ENCODE measurements at places on chromosomes 2 and 18.

DNA sequence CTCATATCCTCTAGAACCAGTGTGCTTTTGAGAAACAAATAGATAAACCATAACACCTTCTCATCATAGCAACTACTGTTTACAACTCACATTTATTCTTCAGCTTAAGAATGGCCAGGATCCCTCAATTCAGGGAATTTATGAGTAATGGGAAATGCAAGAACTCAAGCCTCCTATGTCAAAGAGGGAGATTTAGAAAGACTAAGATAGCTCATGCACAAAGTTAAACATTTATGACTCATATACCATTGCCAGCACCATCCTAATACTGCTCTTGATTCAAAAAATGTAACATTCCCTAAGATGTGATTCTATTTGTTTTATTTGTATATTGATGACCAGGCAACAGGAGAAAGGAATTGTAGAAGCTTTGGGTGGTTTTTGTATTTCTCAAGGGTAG lies 172.8 kb downstream of the CYP26B1 start:
- H3K27ac ChIP-seq = no peak overlapping the region
- no peaks in the 10 kb centered on the region for H3K36me3 ChIP-seq
- no peaks in the 10 kb centered on the region for H3K4me1 ChIP-seq
- H3K4me3 ChIP-seq = no peak overlapping the region

- no peaks in the 10 kb centered on the region for H3K36me3 ChIP-seq
- peaks cover 31% of the 10 kb centered on the region for H3K4me1 ChIP-seq
- peak overlapping the region; percentile 82 for H3K27ac ChIP-seq
- DNase-seq = no peak
- peak overlapping the region; percentile 16 for H3K4me3 ChIP-seq
- no peaks in the 10 kb centered on the region for H3K27me3 ChIP-seq
Measured at GRCh38 chr2:195320413-195320973, 336.5 kb upstream of the SLC39A10 start.

GRCh38 chr2:71749671-71750101 lies 296.3 kb downstream of the DYSF start:
- no peaks in the 10 kb centered on the region for H3K36me3 ChIP-seq
- no peak overlapping the region for H3K4me3 ChIP-seq
- DNase-seq = peak; percentile 67

- H3K4me1 ChIP-seq = no peaks in the 10 kb centered on the region
- H3K27me3 ChIP-seq = peaks cover 20% of the 10 kb centered on the region
- DNase-seq = peak; percentile 33
- H3K36me3 ChIP-seq = no peaks in the 10 kb centered on the region
- H3K4me3 ChIP-seq = no peak overlapping the region
- no peak overlapping the region for H3K27ac ChIP-seq
Measured at GRCh38 chr2:237604960-237605359, 14.4 kb upstream of the RAB17 start.

DNA sequence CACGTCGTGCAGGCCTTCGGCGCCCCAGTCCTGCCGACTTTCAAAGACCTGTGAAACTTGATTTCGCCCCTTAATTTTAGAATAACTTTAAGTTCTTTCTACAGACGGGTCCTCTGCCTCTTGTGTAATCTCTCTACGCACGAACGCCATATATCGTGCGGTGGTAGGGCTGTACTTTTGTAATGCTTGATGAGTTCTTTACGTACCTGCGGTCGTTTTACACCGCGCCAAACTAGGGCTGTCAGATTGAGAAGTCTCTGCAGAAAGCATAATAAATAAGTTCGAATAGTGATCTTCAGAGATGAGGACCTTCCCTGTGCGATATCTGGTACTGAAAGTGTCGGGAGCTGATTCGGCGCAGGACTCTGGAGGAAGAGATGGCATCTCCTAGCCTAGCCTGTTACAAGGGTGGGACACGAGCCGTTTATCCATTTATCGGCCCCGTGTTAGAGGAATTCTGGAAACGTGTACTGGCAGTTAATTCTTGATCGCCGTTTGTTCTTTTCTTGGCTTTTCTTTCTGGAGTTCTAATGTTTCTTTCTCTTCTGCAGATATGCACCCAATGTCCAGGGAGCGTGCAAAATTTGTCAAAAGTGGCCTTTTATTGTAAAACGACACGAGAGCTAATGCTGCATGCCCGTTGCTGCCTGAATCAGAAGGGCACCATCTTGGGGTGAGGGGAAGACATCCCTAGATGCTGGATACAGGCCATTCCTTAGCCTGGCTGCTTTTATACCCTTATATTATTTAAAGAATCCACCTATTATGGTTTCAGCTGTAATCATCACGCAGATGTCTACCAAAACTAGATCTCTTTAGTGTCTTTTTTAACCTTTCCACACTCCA lies 781 bp upstream of the SLC5A6 start:
- peaks cover 21% of the 10 kb centered on the region for H3K4me1 ChIP-seq
- DNase-seq = no peak
- H3K4me3 ChIP-seq = peak overlapping the region; percentile 86
- H3K36me3 ChIP-seq = peaks cover 41% of the 10 kb centered on the region

DNA sequence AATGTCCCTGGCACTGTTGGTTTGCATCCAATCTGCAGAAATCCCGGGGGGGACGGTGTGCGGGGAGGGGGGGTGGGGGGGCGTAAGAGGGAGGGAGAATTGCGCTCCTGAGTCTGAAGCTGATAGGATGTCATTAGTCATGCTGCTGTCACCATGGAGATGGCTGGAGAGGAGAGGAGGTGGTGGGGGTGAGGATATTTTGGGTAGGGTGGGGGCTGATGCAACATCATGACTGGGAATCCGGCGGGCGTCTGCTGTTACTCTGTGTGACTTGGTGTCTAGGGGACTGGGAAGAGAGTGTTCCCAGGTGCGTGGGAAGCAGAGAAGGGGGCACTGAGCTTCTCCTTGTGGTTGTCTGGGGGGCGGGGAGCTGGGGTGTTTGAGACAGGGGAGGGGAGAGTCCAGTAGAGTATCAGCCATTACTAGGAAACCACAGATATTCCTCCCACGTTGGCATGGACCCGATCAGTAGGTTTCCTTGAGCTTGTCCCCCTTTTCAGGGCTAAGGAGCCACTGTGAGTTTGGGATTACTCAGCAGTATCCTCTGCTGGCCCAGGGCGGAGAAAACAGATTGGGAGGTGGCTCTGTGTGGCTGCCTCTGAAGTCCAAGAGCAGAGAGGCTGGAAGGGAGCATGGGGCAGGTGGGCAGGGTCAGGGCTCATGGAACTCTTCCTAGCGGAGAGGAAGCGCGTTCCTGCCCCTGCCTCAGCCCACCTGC lies 18.9 kb downstream of the TET3 start:
- H3K27ac ChIP-seq = no peak overlapping the region
- peak overlapping the region; percentile 72 for H3K4me3 ChIP-seq
- H3K36me3 ChIP-seq = peaks cover 20% of the 10 kb centered on the region

- peak overlapping the region; percentile 94 for H3K27ac ChIP-seq
- DNase-seq = peak; percentile 73
- no peaks in the 10 kb centered on the region for H3K36me3 ChIP-seq
- peaks cover 34% of the 10 kb centered on the region for H3K4me1 ChIP-seq
Measured at GRCh38 chr18:60894254-60894945, 438.8 kb upstream of the CDH20 start.

DNA sequence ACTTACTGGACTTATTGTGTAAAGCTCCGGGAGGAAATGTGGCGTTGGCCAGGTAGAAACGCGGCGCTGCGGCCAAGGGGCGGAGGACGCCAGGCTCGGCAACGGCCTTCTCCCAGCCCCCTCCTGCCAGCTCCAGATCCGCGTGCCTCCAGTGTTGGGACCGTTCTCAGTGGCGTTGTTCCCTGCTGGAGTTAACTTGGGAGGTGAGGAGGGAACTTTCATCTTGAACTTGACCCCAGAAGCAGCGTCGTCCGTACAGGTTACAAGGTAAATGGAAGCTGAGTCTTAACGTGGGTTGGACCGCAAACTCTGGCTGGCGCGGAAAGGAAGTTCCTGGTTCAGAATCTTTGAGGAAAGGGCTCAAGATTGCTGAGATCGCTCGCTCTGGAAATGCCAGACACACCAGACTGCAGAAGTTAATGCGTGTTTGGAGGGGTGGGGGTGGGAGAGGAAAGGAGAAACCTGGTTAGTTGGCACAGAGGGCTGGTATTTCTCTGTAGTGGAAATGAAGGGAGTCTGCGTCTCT lies 1.3 kb downstream of the TANC1 start:
- peaks cover 41% of the 10 kb centered on the region for H3K4me1 ChIP-seq
- H3K27me3 ChIP-seq = no peaks in the 10 kb centered on the region
- peaks cover 9% of the 10 kb centered on the region for H3K36me3 ChIP-seq
- DNase-seq = peak; percentile 48
- H3K27ac ChIP-seq = peak overlapping the region; percentile 90
- H3K4me3 ChIP-seq = peak overlapping the region; percentile 90

DNA sequence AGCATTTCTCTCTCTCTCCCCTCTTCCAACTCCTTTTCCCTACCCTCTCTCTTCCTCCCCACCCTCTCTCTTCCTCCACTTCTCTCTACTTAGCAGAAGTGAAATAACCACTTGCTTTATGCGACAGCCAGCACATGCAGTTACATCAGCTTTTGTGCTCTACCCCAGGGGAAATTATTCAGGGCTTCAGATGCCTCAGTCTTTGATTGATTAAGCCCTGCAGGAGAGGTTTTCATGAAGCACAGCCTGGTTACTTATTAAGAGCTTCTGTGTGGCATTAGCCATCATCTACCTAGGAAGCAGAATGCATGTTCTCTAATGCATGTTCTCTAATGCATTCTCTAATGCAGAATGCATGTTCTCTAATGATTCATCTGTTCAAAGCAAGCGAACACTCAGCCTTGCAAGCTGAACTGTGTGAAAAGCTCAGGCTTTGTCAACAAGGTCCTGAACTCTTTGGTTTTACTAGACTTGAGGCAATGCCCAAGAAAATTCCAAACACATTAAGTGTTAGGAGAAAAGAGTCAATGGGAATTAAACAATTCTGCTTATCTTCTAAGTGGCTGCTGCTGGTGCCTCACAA lies 56.1 kb downstream of the LHCGR start:
- H3K4me3 ChIP-seq = no peak overlapping the region
- DNase-seq = no peak
- no peaks in the 10 kb centered on the region for H3K36me3 ChIP-seq
- no peaks in the 10 kb centered on the region for H3K4me1 ChIP-seq
- H3K27me3 ChIP-seq = no peaks in the 10 kb centered on the region

DNA sequence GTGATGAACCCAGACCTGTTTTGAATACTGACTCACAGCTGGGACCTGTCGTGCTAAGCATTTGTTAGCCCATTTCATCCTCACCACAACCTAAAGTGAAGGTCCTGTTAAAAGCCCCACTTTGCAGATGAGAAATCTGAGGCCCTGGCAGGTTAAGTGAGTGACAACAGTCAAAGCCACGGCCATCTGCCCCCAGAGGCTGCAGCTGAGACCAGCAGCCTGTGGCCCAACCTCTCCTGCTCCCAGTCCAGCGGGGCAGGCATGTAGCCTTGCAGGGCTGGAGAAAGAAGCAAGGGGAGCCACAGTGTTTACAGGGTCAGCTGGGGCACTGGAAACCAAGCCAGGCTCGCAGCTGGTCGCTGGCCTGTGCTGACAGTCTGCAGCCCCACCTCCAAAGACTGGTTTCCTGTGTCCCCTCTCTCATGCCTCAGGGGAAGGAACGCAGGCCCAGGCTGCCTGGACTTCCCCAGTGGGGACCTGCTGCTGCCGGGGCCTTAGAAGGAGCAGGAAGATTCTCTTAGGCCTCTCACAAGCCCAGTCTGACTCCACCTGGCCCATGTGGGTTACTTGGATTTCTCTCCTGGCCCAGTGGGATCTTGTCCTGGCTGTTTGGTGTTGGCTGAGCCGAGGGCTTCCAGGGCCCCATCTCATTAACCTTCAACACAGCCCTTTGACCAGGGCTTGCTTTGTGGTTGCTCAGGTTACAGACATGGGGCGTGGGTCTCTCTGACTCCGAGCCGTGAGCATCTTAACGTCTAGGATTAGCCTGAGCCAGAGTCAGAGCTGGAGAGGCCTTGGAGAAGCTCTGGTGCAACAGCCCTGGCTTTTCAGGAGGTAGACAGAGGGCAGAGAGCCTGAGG lies 1.7 kb downstream of the INPP5D start:
- H3K4me1 ChIP-seq = peaks cover 2% of the 10 kb centered on the region
- no peaks in the 10 kb centered on the region for H3K27me3 ChIP-seq
- no peak for DNase-seq
- no peak overlapping the region for H3K27ac ChIP-seq

DNA sequence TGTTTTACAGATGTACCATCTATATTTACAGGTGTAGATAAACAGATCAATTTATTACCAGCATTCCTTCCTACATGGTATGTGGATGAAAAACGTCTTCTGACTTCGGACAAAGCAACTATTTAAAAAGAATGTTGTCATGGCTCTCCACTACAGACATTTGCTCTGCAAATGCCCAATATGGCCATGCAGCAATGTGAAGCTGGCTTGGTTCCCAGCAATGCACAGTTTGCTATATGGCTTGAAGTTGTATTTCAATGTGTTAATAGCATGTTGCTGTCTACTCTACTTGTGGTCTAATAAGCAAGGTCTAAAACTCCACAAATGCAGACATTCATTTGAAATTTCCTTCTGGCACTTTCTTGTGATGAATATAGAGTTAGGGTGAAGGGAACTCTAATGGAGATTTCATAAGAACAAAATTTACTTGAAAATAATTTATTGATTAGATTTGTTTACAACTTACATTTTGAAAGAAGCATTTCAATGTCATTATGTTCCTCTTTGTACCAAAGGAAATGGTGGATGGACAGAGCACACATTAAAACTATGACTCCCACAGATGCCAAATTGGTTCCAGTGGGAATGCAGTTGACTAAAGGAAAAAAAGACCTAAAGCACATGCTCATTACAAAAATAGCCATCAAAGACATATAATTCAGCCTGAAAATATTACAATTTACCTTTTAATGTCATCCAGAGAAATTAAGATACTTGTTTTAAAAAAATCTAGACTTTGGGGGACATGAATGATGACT lies 234.0 kb downstream of the DYM start:
- no peaks in the 10 kb centered on the region for H3K36me3 ChIP-seq
- no peak overlapping the region for H3K4me3 ChIP-seq
- H3K27ac ChIP-seq = no peak overlapping the region
- peaks cover 22% of the 10 kb centered on the region for H3K4me1 ChIP-seq
- H3K27me3 ChIP-seq = no peaks in the 10 kb centered on the region

DNA sequence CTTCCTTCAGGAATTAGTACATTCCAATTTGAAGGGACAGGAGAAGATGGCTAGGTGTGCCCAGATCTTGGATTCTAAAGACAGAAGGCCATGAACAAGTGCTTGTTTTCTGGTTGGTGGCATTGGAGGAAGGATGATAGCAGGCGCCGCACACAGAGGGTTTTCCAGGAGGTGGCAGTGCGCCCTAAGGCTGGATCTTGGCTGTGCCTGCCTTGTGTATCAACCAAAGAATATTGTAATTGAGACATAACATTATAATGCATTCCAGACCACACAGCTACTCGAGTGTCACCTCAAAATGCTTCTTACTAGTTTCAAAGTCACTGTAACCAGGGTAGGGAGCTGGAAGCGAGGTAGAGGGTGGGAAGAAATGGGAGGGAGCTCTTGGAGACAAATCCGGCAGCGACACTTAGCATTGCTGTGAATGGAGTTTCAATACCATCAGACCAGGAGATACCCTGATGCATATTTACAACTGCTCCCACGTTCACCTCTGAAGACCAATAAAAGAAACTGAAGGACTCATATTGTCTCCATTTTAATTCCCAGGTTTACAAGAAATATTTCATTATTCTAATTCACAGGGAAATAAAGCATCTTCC lies 42.5 kb downstream of the CPO start:
- no peaks in the 10 kb centered on the region for H3K36me3 ChIP-seq
- DNase-seq = peak; percentile 76
- no peak overlapping the region for H3K27ac ChIP-seq

GRCh38 chr2:169362118-169362893 lies at the start of gene LRP2:
LRP2 (minus strand) TSS chr2:169362534; CDS start chr2:169362399, 135 bp downstream.
- peak within 1 kb of the TSS; percentile 52 for H3K4me3 ChIP-seq
- H3K27me3 ChIP-seq = peaks cover 79% of the 10 kb centered on the region
- peaks cover 29% of the 10 kb centered on the region for H3K4me1 ChIP-seq
- H3K27ac ChIP-seq = no peak within 1 kb of the TSS
- no peaks in the 10 kb centered on the region for H3K36me3 ChIP-seq

- peaks cover 73% of the 10 kb centered on the region for H3K27me3 ChIP-seq
- H3K27ac ChIP-seq = no peak overlapping the region
- H3K4me1 ChIP-seq = peaks cover 7% of the 10 kb centered on the region
- no peak for DNase-seq
- H3K4me3 ChIP-seq = no peak overlapping the region
Measured at GRCh38 chr2:240179186-240179815, 38.8 kb upstream of the OTOS start.
